ENCODE measurements at places on chromosomes 11 and 22. TPM values are rescaled to one million over a fixed set of nuclear protein-coding genes. Genes with fewer than 3 reads are reported as not detected.

MOV10L1 gene
- total RNA-seq = 9.7 TPM

PRG2 gene
- total RNA-seq = 0.42 TPM

DNA sequence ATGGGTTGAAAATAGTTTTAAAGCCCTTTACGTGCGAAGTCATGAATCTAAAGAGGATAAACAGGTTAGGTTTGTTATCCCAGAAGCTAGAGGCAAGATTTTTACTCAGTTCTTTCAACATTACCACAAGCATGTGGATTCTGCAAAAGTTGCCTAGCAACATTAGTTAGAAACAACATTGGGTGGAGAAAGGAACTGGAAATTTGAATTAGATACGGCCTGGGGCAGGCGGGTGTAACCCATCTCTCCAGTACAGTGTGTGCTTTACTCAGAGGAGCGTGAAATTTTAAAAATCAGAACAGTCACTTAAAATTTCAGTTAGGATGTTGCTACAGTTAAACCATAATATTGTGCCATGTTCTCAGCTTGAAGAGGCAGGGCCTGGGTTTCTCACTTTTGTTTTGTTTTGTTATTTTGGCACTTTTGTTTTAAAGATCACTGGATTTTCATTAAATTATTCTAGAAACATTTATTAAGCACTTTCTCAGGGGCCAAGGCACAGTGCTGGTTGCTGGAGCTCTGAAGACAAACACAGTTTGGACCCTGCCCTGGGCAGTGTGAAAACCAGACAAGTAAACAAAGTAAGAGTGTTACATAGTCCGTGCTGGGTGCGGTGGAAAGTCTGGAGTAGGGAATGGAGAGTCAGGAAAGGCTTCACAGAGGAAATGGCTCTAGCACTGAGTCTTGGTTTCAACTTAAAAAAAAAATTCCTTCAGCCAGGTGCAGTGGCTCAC is 4.4 kb upstream of the WEE1 start:
- peak; percentile 94 for DNase-seq

DNA sequence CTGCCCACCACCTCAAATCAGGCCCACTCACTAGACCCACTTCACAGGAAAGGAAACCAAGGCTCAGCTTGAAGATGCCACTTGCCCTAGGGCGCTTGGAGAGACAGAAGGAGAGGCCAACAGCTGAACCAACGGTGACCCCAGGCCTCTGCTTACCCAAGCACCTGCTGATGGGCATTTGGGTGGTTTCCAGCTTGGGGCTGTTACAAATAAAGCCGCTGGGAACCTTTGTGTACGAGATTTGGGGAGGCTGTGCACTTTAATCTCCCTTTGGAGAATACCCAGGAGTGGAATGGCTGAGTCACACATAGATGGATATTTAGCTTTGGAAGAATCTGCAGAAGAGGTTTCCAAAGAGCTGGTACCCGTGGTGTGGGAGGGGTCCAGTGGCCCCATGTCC is 50.9 kb upstream of the LINC01488 start:
- DNase-seq = no peak

GRCh38 chr11:72591785-72592502 is 82.3 kb downstream of the PDE2A start:
- no peak for DNase-seq

- DNase-seq = no peak
Observed at GRCh38 chr11:38593649-38594048, 1995.6 kb upstream of the RAG2 start.

- DNase-seq = no peak
Observed at GRCh38 chr11:68142028-68142412, 20.8 kb upstream of the CHKA start.

- no peak for DNase-seq
Observed at GRCh38 chr11:65887723-65888162, 528 bp downstream of the FIBP start.

DNA sequence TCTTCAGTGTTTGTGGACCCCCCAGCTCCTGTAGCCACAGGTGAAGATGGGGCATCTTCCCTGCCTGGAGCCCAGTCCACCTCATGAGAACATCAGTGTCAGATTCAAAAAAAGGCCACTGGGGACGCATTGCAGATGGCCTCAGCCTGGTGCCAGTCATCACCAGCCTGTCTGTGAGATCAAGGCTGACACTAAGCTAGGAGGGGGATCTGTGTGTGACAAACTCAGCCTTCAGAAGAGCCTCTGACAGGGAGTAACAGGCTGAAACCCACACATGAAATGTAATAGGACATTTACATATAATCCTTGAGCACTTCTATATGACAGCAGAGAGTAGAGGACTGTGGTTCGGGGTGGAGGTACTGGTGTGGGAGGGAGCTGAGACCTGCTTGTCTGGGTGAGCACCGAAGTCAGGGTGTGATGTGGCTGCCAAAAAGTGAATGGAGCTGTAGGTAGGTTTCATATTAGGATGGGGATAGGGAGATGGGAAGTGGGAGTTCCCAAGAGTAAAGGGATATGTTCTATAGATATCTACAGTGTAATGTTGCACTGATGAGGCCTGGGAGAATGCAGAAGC is 20.5 kb upstream of the CCDC134 start:
- no peak for DNase-seq

- no peak for DNase-seq
Observed at GRCh38 chr11:125193416-125193726, 28.8 kb downstream of the PKNOX2 start.

DNA sequence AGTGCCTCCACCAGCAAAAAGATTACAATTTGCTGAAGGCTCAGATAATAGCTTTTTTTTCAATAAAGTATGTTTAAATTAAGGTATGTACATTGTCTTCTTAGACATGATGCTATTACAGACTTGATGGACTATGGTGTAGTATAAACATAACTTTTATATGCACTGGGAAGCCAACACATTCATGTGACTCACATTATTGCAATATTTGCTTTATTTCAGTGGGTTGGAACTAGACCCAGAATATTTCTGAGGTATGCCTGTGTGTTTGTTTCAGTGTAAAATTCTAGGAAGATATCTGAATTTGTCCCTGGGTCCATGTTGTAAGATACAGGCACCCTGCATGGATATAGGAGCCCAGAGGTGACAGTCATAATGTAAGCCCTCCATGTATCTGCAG is 120.0 kb upstream of the BDNF start:
- DNase-seq = no peak

Measured in urinary bladder (tissue), 4 donors.